ENCODE measurements at places on chromosomes 1 and 21.

GRCh38 chr1:33296082-33296458 is 24.8 kb downstream of the A3GALT2 start:
- DNase-seq, result no peak

DNA sequence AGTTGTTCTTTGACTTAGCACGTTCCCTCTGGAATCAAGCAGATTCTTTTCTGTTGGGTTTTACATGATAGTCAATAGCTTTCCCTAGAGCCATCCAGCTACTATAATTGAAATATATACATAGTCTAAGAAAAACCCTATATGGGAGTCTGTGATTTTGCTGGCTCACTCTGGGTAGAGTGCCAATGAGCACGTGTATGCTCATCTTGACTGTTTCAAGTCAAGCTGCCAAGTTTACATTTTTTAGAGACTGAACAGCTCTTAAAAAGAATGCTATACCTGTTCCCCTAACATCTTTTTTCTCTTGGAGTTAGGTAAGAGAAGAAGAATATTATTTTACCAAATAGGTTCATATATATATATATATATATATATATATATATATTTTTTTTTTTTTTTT is 182.8 kb upstream of the NRIP1 start:
- DNase-seq, result no peak

GRCh38 chr1:155474146-155474545 is 88.5 kb downstream of the ASH1L start:
- no peak for DNase-seq

DNA sequence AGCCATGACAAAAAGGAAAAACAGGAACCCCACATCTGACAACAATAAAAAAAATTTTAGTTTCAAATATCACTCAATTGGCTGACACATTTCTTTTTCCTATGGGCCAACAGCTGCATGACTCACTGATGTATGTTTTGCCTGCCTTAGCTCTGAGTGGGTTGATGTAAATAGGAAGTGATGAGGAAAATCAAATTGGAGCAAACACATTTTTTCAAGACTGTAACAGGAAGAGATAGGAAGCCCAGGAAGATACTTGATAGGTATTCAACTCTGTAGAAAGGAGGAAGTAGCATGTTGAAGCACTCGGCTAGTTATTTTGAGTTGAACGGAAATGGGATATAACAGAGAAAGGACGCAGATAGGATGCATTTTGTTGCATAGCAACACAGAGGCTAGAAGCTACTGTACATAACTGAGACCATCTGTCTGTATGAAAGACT is 168.0 kb upstream of the NR5A2 start:
- DNase-seq, result peak; percentile 21

DNA sequence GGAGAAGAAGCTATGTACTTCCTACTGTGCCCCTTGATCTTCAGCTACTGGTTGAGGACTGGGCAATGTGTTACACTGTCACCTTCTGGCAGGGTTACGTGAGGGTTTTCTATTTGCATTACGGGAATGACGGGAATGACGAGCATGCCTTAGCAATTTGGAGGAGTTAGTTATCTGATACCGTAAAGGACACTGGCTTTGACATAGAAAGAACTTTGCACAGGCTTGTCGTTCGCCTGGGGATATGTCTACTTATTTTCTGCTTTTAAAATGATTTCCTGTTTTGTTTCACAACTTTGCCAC is 19.8 kb upstream of the ACBD6 start:
- DNase-seq, result no peak

DNA sequence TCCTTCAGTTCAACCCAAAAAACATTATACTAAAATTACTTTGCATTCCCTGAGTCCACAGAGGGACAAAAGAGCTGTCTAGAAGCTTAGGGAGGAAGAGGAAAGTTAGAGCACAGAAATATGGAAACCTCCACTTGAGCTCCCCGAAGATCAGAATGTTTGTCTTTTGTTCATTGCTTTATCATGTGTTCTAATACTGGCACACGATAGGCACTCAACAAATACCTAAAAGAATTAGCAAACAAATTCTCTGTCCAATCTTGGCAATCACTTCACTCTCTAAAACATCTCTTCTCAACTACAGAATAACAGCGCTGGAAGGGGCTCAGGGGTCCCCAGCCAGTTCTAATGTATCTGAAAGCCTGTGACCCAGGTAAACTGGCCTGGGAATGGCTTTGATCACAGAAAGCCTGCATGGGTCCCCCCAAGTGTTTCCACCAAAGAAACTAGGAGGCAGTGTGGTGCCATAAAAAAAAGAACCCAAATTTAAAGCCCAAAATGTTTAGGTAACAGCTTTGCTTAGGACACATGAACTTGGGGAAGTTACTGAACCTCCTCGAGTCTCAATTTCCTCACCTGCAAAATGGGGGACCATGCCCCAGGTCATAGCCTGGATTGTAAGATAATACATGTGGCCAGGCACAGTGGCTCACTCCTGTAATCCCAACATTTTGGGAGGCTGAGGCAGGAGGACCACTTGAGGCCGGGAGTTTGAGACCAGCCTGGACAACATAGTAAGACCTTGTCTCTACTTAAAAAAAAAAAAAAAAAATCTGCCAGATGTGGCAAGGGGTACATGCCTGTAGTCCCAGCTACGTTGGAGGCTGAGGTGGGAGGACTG is 45.8 kb downstream of the SSBP3 start:
- DNase-seq, result peak; percentile 7
